Hypothalamus (tissue), 51 donors: ENCODE measurements at places on chromosomes 6 and 20.

DNA sequence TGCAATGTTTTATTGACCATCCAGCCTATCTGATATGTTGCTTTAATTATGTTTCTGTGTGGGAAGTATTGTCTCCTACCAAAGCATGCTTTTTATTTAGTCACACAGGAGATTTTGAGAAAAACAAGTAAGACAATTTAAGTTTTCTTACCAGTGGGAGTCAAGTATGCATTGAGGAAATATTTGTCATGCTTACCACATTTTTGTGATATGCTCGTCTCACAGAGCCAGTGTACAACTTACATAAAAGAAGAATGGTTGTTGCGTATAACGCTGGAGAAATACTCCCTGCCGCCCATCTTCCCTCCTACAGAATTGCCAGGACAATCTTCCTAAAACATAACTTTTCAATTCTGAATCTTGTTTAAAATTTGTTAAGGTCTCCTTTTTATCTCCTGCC lies 37.1 kb upstream of the FILIP1 start:
- no peak for DNase-seq

DNA sequence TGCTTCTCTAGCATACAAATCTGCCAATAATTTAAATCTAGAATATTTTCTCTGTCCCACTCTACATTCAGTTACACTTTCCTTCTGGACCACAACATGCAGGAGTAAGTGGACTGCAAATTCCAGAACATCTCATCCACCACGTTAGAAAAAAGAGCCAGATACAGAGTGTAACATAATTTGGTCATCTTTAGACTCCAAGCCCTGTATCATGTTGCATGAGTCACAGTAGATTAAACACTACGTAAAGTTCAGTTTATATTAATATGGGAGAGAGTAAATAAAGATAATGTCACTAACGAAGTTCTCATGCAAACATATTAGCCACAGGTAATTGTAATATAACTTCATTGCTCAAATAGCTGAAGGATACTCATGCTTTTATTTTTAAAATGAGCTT lies 327.0 kb downstream of the C6orf118 start:
- DNase-seq, result no peak

DNA sequence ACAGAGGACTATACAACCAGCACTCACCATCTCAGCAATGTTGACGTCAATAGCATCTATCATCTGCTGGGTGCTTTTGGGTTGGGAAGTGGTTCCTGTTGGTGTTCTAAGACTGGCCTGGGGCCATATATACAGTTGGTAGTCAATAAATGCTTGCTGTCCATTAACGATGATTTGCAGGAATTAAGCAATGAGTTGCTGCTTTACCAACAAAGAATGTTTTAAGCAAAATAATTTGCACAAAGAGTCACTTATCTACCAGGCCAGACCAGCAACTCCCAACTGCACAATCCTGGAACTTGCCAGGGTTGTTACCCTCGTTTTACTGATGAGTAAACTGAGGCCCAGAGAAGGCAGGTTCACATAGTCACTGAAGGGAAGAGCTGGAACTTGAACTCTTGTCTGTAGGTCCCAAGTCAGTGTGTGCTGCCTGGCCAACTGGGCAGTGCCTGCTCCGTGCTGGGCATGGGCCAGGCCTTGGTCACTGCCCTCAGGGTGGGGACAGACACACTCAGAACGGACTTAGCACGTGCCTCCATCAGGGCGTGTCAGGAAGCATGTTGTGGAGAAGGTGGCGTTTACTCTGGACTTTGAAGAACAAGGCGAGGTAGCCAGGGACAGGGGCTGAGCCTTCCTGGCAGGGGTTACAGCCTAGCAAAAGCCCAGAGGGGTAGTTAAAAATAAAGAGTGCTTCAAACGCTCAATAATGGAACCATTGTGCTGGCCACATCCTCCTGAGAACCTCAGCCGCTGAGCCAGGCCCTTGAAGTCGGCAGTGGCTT lies 2.5 kb upstream of the SRC start:
- no peak for DNase-seq

DNA sequence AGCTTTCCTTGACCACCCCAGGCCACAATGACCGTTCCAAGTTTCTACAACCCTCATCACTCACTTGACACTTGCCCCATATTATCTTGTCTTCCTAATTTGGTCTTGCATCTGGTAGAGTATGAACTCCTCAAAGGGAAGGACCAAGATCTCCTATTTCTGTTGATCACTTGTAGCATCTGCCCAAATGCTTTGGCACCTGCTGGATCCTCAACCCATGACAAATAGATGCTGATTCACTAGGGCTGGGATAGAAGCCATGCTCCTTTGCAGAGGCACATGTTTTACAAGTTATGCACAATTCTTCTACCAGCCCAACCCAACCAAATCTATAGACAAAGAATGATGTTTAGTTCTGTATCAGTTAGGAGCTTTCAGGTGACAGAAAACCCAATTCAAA lies 110.7 kb downstream of the UNC5CL start:
- no peak for DNase-seq

GRCh38 chr6:104519566-104519965 lies 340.2 kb downstream of the HACE1 start:
- no peak for DNase-seq

GRCh38 chr6:143328876-143329275 lies 121.6 kb downstream of the ADAT2 start:
- DNase-seq, result no peak

- no peak for DNase-seq
Measured at GRCh38 chr20:51930775-51931174, 128.5 kb upstream of the SALL4 start.

DNA sequence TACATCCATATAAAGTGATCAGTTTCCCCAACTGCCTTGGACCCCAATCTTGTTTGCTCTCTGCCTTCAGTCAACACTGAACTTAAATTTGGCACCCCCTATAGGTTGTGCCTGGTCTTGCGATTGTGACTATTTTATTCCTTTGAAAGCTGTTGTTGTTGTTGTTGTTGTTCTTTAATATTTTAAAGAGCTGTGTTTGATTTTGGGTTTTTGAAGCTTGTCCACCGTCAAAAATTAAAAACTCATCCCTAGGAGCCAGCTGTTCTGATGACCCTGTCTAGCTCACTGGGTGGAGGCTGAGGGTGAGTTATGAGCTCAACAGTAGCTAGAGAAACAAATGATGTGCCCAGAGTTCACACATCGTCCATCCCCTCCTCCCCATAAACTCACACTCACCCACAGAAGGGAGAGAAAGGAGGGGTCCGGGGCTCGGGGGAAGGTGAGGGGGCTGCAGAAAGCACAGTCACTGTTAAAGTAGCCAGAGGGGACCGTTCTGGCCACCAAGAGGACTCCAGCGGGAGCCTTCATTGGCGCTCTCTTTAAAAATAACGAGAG lies 4.0 kb downstream of the SIM1 start:
- no peak for DNase-seq

DNA sequence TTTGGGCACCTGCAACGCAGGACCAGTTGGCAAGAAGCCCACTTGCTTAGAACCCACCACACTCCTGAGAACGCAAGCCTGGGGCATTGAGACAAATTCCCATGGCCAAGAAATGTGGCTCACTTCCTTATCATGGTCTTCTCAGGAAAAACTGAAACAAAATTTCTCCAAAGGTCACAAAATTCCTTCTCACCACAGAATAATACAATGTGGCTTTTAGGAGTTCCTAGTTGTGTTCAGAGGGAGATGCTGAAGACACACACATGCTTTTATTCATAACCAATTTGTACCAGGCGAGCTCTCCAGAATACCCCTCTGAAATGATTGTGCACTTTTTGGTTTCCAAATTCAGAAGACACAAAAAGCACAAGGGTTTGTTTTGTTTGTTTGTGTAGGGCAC lies 31.6 kb downstream of the ADTRP start:
- no peak for DNase-seq

GRCh38 chr6:30743099-30744053 lies 889 bp upstream of the FLOT1 start:
- DNase-seq, result no peak

GRCh38 chr6:155253337-155253736 lies 10.5 kb upstream of the CLDN20 start:
- DNase-seq, result no peak

- no peak for DNase-seq
Measured at GRCh38 chr20:48766961-48767960, 60.5 kb downstream of the PREX1 start.

DNA sequence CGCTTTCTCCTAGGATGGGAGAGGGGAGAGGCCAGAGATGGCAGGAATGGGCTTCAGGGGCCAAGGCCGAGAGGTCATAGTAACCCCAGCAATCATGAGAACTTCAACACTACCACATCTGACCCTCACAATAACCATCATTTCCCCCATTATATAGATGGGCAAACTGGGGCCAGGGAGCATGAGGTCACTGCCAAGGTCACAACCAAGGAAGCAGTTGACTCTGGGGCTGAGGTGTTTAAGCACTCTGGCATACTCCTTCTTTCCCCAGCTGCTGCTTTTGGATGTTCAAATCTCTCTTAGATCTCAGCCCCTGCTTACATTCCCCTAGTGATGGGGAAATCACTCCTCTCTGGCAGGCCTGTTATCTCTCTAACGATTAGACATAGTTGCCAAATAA lies 39.6 kb downstream of the CDH22 start:
- no peak for DNase-seq

- no peak for DNase-seq
Measured at GRCh38 chr20:9389346-9389745, 125.0 kb upstream of the LAMP5 start.

GRCh38 chr6:1255636-1256365 lies 56.1 kb upstream of the FOXQ1 start:
- DNase-seq, result no peak

GRCh38 chr6:30681766-30682142 lies 4.7 kb downstream of the PPP1R18 start:
- no peak for DNase-seq

GRCh38 chr6:2916158-2916925 lies 13.2 kb upstream of the SERPINB9 start:
- DNase-seq, result no peak
